ENCODE measurements at places on chromosomes 6 and 20.

GRCh38 chr20:59737816-59738215, 133.5 kb downstream of the PHACTR3 start:
- DNase-seq: no peak

- no peak for DNase-seq
These were observed 241.6 kb upstream of the BTBD3 start for GRCh38 chr20:11675920-11676629.

DNA sequence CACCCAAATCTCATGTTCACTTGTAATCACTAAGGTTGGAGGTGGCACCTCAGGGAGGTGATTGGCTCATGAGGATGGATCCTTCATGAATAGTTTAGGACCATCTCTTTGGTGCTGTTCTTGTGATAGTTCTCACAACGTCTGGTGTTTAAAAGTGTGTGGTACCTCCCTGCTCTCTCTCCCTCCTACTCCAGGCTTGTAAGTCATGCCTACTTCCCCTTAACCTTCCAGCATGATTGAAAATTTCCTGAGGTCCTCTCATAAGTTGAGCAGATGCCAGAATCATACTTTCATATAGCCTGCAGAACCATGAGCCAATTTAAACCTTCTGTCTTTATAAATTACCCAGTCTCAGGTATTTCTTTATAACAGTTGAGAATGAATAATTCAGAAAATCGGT, 16.6 kb downstream of the HLA-A start:
- DNase-seq: no peak

- no peak for DNase-seq
These were observed 132.8 kb downstream of the PHACTR3 start for GRCh38 chr20:59737073-59737666.

DNA sequence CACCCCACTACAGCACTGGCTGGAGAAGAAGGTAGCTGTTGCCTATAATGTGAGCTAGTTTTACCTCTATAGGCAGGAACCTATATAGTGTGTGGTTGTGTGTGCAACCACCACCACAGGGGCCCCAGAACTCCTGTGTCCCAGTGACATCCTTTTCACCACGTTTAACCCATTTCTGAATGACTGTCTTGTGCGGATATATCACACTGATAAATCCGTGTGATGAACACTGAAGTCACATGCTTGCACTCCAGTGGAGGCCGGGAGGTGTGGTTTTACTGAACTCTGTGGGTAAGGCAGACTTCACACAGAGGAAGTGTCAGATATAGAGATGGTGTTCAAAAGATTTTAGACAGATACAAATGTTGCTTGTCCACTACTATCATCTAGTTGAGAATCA, 32.5 kb downstream of the SDHAF4 start:
- DNase-seq: peak; percentile 61

- no peak for DNase-seq
These were observed 201.0 kb upstream of the FLRT3 start for GRCh38 chr20:14538433-14538832.

DNA sequence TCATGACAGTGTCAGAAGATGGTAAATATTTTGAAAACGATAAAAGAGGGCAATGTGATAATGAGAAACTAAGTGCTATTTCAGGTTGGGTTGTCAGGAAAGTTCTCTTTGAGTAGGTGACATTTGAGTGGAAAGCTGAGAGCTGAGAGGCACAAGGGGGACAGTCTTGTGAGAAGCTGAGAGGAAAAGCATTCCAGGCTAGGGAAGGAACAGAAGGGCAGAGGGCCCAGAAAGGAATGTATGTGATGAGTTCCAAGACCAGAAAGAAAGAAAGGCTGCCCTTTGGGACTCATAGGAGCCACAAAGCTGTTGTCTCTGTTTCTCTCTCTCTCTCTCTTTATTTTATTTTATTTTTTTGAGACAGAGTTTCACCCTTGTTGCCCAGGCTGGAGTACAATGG, 7.6 kb upstream of the RNF182 start:
- DNase-seq: no peak

GRCh38 chr6:144202879-144203468, 52.7 kb downstream of the STX11 start:
- DNase-seq: no peak

GRCh38 chr6:133768656-133769295, 120.1 kb upstream of the TCF21 start:
- DNase-seq: no peak

- DNase-seq: no peak
These were observed 667.7 kb upstream of the AGPAT4 start for GRCh38 chr6:161941565-161941964.

GRCh38 chr6:74853991-74854390, 351.9 kb downstream of the COL12A1 start:
- DNase-seq: no peak

DNA sequence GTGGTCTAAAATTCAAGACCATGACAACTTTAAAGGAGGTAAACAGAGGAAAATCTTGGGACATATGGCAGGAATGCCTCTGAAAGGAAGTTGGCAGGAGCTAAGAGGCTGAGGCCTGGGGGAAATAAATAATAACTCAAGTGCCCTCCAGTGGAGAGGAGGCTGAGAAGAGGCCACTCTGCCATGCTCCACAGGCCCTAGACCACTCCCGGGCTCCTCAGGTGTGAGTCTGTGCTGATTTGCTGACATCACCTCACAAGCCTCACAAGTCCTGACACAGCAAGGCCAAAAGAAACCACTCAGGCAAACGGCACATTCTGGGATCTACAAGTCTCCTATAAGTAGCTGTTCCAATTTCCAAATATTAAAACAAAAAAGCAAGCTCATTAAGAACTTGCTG, 91.0 kb upstream of the RIPOR2 start:
- DNase-seq: no peak

DNA sequence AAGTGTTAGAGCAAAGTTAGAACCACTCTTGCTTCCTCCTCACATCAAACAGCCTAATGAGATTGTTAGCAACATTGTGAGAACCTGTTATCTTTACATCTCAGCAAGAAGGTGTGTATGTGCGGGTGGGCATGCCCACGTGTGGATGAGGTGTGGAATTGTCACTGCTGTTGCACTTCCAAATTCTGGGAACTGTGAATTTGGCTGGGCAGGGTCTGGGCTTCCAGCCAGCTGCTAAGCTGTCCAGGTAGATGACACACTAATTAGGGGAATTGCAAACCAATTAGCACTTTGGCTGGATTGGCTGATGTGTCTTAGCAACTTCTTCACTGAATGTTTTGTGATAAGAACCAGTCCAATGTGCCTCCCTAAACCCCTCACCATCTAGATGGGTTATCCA, 848.2 kb downstream of the DHX35 start:
- DNase-seq: no peak

GRCh38 chr20:62136283-62137091, 6.7 kb downstream of the PSMA7 start:
- peak; percentile 58 for DNase-seq

GRCh38 chr6:2883673-2884072, 19.4 kb downstream of the SERPINB9 start:
- no peak for DNase-seq

DNA sequence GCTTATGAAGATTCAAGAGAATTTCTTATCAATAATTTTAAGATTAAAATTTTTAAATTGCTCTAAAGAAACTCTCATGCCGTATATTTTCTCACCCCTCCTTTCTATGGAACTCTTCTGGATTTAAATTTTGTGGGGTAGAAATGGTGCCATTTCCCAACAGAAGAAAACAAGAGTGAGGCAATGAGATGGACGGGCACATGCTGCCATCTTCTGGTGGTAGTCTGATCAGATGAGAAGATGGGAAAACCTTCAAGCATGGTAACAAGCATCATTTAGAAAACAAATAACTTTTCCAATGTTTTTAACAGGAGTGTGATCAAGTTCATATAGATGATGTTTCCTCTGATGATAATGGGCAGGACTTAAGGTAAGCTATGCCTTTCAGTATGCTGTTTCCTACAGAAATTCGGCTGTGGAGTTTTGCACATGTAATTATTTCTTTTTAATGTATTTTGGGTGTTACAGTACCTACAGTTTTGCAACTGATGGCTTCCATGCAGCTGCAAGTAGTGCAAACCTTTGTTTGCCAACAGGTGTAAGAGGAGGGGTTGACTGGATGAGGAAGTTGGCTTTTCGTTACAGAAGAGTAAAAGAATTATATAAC, 271.4 kb downstream of the EYA4 start:
- DNase-seq: peak; percentile 32

DNA sequence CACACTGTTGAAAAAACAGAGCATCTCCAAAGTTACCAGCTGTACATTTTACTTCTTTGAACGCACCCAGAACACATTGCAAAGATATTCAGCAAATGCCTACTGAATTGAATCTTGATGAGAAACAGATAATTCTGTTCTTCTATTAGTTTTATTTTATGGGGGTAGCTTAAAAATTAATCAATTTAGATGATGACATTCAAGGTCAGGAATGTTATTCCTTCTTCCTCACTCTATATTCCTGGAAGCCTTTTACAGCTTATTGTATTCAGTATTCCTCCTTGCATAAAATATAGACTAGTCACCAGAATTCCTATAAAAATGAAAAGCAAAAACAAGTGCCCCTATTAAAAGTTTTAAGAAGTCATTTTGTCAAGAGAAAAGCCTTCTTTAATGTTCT, 21.4 kb upstream of the GMDS start:
- DNase-seq: no peak

DNA sequence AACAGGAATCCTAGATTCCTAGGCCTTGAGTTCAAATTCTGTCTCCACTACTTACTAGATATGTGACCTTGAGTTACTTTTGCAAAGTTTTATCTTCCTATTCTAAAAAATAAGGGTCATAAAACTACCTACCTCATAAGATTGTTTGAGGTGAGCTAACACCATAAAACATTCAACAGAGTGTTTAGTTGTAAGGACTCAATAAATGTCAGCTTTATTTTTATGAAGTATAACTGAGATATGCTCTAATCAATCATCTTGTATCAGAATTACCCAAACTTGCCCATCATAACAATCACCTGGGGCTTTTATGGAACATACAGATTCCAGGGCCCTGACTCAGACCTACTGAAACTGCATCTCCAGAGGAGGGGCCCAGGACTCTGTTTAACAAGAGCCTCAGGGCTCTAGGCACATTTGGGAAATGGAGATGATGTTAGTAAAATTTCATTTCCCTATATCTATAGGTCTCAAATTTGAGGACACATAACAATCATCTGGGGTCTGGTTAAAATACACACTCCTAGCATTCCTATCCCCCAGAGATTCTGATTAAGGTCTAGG, 35.5 kb upstream of the MRAP2 start:
- no peak for DNase-seq

GRCh38 chr6:4861564-4861963, 85.4 kb downstream of the CDYL start:
- no peak for DNase-seq

- DNase-seq: no peak
These were observed 126.8 kb downstream of the IPCEF1 start for GRCh38 chr6:154229786-154230185.

- DNase-seq: no peak
These were observed 49.4 kb upstream of the MCM9 start for GRCh38 chr6:118984342-118984741.

DNA sequence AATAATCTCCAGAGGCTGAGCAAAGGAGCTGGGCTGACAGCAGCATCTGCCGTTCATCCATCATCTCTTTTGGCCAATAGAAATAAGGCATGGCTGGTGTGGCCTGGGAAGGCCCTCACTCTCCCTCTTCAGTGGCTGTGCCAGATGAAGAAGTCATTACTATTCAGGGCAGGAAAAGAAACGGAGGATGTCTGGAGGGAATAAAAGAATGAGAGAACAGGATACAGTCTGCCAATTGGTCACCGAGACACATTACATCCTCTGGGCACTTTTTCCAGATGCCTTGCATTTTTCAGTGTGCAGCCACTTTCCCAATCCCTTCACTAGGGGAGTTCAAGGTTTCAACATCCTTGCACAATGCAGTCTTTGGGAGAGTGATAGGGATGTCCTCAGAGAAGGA, 32.2 kb upstream of the VGLL2 start:
- no peak for DNase-seq

- no peak for DNase-seq
These were observed 17.5 kb downstream of the FRMD1 start for GRCh38 chr6:168061269-168062210.

GRCh38 chr6:2818593-2818992, 23.1 kb downstream of the SERPINB1 start:
- no peak for DNase-seq

- no peak for DNase-seq
These were observed 61.4 kb upstream of the JARID2 start for GRCh38 chr6:15184441-15184861.

- DNase-seq: peak; percentile 48
These were observed 145.6 kb upstream of the MANEA start for GRCh38 chr6:95431637-95432228.

GRCh38 chr6:31907158-31907813, 5.4 kb upstream of the ZBTB12 start:
- DNase-seq: peak; percentile 36

DNA sequence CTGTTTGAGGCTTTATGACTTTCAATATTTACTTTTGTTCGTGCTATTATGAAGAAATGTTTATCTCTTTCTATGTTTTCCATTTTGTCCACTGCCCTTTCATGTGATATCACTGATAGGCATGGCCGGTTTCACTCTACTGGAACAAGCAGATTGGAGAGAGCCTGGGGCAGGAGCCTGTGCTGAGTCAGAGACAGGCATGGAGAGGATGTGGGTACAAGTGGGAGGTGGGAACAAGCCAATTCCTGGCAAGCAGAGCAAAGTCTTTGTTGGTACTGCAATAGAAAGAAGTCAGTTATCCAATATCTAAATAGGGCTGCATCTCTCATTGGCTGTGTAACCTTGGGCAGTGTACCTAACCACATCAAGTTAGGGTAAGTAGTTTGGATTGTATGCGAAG, 545.6 kb upstream of the MAP3K7 start:
- DNase-seq: peak; percentile 3

DNA sequence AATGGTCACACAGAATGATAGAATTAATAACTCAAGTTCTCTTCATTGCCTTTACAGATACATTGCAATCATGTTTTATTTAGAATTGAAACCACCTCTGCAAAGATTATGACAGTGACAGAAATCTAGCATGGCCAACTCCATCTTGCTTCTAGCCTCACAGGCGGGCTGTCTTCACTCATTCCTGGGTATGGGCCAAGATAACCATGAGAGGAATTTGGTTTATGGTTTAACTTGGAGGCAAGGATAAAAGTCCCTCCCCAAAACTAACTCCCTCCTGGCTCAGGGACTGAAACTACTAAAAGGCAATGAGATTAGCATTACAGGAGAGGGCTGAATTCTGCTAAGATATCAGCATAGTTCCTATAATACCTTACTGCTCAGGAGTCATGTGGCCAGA, 95.2 kb upstream of the CST7 start:
- no peak for DNase-seq

DNA sequence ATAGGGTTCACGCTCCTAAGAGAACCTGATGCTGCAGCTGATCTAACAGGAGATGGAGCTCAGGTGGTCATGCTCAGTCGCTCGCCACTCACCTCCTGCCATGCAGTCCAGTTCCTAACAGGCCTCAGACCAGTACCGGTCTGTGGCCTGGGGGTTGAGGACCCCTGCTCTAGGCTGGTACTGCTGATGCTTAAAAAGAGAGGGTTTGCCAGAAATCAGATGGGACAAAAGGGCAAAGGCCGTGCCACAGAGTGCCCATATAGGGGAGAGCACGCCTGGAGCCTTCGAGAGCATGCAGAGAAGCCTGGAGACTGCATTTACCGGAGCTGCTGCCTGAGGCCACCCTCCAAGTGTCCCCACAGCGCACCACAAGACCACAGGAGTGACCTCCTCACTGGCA, 75.5 kb downstream of the PTPN1 start:
- no peak for DNase-seq

Data from Jurkat, Clone E6-1 (cell line).